ENCODE measurements at places on chromosomes 6 and 20. TPM values are rescaled to one million over a fixed set of nuclear protein-coding genes. Genes with fewer than 3 reads are reported as not detected.

DNA sequence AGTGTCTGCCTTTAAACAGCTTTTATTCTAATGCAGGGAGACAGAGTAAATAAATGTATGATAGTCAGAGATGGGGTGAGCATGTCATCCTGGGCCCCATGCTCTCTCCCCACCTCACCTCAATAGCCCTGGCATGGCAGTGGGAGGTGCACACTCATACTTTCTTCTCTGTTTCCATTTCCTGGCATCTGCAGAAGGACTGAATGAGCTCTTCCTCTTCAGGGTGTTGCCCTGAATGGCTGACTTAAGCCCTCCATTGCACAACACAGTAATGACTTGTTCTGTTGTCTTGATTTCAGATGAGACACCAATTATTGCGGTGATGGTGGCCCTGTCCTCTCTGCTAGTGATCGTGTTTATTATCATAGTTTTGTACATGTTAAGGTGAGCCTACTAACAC, 57.0 kb upstream of the GNRH2 start:
- DNase-seq = peak; percentile 34

Gene CTCFL
- total RNA-seq = not detected

DNA sequence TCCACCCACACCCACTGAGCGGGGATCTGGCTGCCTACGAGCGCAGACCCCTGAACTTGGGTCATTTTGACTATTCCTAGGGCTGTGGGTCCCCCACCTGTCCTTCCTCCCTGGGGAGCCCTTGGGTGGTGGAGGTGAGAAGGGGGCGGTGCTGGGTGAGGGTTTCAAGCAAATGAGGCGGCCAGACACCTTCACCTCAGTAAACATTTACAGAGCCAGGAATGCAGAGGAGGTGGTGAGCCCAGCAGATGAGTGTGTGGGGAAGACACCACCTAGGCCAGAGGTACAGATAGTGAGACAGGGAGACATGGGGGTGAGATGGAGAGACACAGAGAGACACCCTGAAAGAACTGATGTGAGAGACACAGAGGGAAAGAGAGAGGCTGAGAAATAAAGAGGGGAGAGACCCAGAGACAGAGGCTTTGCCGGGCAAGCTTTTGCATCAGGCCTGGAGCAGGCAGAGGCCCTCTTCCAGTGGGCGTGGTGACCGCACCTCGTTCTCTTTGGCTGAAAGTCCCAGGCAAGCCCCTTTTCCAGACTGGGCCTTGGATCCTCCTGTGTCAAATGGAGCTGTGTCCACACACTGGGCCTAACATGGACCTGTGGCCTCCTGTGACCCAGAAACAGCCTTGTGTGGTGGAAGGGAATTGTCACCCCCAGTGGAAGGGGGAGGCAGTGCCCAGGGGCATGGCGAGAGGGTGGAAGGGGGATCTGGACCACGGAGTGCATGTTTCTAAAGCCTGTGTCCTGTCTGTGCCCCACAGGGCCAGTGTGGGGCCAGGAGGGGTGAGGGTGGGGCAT, 29.7 kb downstream of the CEBPB start:
- DNase-seq = no peak

DNA sequence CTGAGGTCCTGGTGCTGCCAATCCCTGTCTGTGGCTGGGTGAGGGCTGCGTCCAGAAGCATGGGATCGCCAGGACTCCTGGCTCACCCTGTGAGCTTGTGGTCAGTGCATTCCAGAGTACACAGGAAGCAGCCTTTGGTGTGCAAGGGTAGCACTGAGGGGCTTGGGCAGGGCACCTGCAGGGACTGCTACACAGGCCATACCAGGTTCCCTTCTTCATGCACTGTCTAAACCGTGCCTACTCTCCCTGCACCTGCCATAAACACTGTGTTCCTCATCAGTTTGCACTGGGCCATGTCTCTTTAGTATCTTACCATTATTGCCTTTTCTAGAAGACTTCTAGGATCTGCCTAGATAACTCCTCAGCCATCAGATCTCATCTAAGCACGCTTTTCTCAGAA, 72.8 kb upstream of the NKX2-2 start:
- DNase-seq = no peak

Gene TPX2
- 183 TPM for total RNA-seq

DNA sequence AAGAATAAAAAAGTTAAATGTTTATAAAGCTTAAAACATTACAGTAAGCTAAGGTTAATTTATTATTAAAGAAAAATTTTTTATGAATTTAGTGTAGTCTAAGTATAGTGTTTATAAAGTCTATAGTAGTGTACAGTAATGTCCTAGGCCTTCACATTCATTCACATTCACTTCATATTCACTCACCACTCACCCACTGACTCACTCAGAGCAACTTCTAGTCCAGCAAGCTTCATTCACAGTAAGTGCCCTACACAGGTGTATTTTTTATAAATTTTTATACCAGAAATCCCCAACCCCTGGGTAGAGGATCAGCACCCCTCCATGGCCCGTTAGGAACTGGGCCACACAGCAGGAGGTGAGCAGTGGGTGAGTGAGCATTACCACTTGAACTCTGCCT, 24.3 kb upstream of the ADGRF1 start:
- DNase-seq = no peak

DNA sequence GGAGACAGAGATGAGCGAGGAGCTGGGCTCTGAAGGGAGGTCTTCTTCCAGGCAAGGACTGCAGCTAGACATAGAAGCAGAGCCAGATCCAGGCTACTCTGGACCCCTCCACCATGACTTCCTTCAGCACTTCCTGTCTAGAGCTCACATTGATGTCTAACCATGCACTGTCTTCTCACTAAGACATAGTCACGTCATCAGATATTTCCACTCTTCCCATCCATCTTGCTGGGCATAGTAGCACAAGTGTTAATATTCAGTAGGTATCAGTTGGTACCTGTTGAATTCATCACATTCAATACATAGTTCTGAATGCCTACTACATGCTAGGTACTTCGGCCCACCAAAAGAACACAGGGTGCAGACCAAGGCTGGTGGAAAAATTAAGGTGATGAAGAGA, 2.9 kb downstream of the HLA-DMA start:
- DNase-seq = no peak

DNA sequence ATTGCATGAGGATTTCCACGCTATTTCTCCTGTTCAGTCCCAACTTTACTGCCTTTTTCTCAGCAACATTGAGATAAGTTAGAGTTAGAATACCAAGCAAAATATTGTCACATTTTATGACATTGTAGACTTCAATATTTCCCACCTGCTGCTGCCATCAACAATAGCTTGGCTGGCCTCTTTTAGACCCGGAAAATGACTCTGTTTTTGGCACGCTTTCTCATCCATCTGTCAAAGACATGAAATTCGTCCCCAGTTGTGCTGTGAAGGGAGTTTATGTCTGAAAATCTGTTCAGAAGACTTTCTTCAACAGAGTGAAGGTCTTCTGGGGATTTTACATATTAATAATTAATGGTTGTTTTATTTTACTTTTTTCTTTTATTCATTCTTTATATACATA, 857.3 kb downstream of the FRK start:
- DNase-seq = no peak

Gene GABRR1
- total RNA-seq = not detected
